NCI-H2107 (cell line): ENCODE measurements at places on chromosomes 2 and 18.

DNA sequence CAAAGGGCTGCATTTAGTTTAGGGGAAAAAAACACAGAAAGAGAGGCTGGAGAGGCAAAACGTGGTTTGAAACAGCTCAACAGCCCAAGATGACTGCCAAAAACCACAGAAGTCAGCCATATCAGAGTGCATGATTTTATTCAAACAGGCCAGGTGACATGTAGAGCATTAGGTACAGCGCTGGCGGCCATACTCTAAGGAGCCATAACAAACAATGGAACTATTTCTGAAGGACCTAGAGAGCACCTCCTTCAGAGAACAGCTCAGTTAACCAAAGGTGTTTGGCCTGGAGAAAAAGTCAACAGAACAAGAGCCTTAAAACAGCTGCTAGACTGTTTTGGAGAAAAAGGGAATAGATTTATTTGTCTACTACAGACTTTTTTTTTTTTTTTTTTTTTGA lies 2.6 kb downstream of the THADA start:
- DNase-seq = peak; percentile 26

DNA sequence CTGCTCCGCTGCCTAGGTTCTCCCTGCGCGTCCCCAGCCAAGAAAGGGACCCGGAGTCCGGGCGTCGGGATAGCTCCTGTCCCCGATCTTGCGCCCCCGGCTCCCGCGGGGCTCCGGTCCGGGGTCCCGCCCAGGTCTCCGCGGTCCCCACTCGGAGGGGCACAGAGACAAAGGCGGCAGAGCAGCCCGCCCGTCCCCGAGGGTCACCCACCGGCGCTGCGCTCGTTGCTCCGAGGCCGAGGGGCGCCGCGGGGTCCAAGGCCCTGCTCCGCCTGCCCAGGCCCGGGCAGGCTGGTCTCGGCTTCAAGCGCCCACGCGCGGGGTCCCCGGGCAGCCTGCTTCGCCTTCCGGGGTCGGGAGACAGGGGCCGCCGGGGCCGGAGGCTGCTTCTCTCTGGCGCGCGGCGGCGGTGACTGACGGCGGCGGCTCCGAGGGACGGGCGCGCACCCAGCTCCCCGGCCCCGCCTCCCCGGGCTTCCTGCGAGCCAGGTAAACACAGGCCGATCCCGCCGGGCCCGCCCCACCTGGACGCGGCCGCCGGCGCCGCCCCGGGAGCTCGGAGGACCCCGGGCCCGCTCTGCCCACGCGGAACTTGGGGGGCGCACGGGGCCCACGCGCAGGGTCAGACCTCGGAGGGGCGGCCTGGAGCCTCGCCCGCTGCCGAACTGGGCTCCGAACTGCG lies at the start of gene MBP:
Gene MBP, minus strand, starts transcription at position 415 of the 682 bp plus-strand sequence. CDS start 27,522 bp downstream, outside the sequence.
- peak; percentile 65 for DNase-seq

DNA sequence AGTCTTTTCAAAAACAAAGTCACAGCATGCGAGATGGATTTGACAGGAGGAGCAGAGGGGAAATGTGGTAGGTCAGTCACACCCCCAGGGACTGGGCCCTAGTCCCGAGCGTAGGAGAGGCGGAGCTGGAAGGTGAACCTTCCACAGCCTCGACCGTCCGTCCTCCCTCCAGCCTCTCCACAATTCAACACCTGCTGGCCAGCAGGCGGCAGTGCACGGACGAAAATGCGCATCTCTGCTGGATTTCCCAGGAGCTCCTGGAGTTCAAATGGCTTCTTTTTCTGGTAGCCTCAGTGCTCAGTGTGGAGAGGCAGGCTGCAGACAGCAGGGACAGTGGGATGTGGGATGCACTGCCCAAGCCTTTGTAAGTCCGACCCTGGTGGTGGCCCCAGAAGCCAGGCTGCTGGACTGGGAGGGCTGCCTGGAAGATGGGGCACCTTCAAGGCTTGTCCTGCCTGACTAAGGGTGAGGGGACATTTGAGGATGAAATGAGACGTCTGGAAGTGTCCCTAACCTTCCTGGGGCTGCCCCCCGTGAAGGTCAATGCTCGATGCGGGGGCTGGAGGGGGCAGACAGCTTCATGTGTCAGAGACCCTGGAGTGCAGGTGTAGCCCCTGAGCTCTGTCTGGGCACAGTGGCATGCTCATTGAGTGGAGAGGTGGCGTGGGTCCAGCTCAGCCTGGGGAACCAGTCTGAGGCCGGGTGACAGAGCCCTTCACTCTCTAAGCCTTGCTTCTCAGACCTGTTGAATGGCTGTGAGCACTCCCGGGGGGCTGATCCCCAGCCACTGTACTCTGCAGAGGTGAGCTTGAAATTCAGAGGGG lies 189.5 kb downstream of the TFCP2L1 start:
- peak; percentile 49 for DNase-seq

GRCh38 chr2:56671973-56672569 lies 488.3 kb downstream of the CCDC85A start:
- DNase-seq = no peak

DNA sequence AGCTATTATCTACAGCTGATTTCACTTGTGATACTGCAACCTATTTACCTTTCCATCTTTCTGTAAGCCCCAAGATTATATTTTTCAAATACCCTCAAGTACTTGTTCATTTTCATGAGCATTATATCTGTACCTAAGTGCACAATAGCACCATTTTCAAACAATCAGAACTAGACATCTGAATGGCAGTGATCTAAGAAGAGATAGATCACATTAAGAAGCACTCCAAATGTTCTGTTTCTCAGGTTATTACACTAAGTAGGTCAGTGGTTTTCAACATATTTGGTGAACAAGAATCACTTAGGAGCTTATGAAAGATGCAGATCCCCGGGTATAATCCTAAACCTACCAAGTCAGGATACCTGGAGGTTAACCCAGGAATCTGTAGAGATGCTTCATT lies 872.7 kb downstream of the DCDC2C start:
- no peak for DNase-seq

DNA sequence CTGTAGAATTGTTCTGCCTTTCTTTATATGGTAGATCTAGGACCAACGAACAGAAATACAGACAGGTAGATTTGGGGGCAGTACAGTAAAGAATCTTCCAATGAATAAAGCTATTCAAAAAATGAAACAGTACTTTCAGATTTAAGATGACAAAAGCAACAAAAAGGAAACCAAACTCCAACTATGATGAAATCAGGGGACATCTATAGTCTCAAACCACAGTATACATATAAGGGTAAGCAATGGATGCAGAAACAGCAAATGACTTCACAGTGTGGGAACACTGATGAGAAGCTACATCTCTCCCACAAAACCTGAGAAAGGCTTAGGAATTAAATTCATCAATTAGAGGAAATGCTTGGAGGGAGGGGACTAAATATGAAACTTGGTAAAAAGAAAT lies 202.5 kb downstream of the CTNNA2 start:
- DNase-seq = no peak

DNA sequence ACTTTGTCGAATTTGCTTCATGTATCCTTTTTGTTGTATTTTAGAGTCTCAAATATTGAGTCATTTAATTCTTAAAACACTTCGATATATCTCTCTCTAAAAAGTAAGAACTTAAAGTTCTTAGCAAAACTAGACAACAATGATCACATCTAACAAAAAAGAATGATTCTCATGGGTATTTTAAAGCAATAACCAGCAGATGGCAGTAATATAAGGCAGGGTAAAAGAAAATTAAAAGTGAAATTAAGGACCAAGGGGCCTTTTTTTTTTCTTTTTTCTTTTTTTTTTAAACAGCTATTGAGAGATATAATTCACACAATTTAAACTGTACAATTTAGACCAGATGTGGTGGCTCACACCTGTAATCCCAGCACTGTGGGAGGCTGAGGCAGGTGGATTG lies 9.9 kb upstream of the AOX1 start:
- DNase-seq = no peak

DNA sequence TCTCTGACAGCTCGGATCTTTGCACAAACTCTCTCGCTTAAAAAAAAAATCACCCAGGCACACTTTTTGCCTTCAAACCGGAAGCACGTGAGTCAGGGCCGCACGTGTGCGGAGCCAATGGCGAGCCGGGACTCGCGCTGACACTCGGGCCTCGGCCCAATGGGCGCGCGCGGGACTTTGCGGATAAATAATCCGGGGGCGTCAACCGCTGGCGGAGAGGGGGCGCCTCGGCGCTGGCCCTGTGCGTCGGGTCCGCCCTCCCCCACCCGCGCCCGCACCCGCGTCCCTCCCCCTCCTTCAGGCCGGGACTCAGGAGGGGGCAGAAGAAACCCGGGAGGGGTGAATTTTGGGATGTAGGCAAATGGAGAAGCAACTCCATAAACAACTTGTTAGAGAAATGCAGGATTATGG lies 319 bp upstream of the EN1 start:
- DNase-seq = no peak

GRCh38 chr2:239538357-239539052 lies 137.7 kb upstream of the HDAC4 start:
- no peak for DNase-seq

DNA sequence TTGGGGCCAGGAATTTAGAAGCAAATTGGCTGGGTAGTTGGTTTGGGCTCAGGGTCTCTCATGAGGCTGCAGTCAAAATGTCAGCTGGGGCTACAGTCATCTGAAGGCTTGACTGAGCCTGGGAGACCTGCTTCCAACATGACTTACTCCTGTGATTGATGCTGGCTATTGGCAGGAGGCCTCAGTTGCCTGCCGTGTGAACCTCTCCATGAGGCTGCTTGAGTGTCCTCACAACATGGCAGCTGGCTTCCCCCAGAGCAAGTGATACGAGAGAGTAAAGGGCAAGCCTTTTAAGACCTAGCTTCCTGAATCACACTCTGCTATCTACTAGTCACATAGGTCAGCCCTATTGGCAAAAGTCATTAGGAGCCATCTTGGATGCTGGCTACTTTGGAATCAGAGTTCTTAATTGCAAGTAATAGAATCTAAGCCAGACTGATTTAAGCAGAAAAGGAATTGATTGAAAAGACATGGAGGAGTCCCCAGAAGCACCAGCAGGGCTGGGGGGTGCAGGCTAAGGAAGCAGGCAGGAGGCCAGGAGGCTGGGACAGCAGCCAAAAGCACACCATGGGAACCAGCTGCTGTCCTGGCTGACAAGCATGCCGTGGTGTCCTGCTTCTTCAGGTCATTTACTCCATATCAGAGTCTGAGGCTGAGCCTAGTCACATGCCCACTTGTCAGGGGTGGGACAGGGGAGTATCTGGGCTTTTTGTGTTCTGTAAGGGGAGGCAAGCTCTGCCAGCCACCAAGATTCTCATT lies 7.8 kb upstream of the GIGYF2 start:
- DNase-seq = no peak

- DNase-seq = no peak
These were observed 70.4 kb downstream of the ZNF521 start for GRCh38 chr18:25281556-25281955.

DNA sequence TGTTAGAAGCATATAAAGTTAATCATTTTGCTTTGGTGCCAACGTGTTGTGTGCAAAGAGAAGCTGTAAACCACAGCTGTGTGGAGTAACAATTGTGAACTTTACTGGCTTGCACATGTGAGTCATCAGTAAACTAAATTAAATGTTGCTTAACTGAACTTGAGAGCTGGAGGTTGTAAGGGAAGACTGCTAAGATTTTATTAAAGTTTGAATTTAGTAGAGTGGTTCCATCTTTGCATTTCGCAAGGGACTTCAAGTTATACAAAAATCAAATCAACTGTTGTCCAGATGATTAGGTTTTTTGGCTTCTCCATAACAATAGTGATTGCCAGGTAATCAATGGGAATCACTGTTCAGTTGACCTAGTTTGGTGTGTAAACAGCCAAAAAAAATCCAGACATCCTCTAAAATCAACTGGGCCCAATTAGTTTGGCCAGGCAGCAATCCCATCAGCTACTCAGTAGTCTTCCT lies 247.4 kb downstream of the MYO3B start:
- no peak for DNase-seq

DNA sequence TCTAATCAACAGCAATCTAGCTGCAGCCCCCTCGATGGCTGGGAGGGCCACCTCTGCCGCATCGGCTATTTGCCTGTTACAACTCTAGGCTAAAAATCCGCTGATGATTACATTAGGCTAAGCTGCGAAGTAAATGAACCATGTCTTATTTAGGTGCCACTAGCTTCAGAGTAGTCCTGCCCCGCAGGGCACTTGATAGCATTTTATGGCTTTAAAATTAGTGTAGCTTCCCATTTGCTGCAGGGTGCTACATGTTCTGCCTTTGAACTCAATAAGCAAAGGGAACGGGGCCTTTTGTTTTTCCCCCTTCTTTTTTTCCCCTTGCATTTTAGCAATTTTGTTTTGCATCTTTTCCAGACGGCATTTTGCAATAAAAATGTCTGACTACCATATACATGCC lies 270.2 kb downstream of the GBX2 start:
- DNase-seq = no peak
